ENCODE measurements at places on chromosomes 11 and 22. TPM values are rescaled to one million over a fixed set of nuclear protein-coding genes. Genes with fewer than 3 reads are reported as not detected.

DNA sequence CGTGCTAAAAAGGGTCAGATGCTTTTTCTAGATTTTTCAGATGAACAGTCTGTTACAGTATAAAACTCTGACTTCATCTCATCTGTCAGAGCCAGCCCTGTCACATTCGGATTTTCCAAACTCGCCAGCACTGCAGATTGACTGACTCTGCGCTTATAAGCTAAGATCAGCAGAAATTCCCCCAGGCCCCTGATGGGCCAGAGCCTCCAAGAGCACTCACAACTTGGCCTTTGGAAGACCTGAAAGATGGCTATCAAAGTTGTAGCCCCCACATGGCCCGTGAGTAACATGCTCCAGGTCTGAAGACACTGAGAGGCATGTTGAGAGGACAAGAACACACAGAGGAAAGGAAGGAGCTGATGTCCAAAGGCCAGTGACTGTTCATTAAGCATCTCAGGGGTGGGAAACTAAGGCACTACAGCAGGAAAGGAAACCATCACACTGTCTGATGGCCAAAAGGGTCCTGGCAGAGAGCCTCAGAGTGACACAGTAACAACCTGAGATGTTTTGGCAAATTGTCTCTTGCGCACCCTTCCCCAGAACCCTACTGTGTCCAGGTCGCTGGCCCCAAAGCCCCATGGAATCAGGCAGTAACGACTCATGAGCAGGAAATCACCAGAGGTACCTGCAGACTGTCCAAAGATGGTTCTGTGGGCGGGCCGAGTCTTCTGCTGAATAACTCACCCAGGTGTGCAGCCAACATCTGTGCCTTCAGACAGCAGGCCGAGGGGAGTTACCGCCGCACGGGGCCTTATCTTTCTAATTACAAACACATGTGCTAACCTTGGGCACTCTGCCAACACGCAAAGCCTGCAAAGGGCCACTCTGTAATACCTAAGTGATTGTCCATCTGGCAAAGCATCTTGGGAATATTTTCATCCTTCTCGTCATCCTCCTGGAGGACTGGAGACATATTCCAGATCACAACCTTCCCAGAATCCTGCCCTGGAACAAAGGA is 23.6 kb downstream of the HIRA start:
- DNase-seq, result no peak
- no peaks in the 10 kb centered on the region for H3K4me1 ChIP-seq
- H3K27ac ChIP-seq, result no peak overlapping the region
- H3K36me3 ChIP-seq, result peaks cover 49% of the 10 kb centered on the region
- no peaks in the 10 kb centered on the region for H3K27me3 ChIP-seq

GRCh38 chr11:11281626-11282025 is 71.4 kb downstream of the CSNK2A3 start:
- H3K27me3 ChIP-seq, result no peaks in the 10 kb centered on the region
- H3K36me3 ChIP-seq, result no peaks in the 10 kb centered on the region
- no peak overlapping the region for H3K4me3 ChIP-seq
- H3K4me1 ChIP-seq, result peaks cover 13% of the 10 kb centered on the region

GRCh38 chr11:46701078-46701654 is 335 bp downstream of the ZNF408 start:
- peak overlapping the region; percentile 70 for H3K27ac ChIP-seq
- peak overlapping the region; percentile 76 for H3K4me3 ChIP-seq
- H3K4me1 ChIP-seq, result peaks cover 8% of the 10 kb centered on the region
- H3K27me3 ChIP-seq, result no peaks in the 10 kb centered on the region
- DNase-seq, result no peak
- peaks cover 40% of the 10 kb centered on the region for H3K36me3 ChIP-seq

GRCh38 chr11:62400281-62400680 is 18.6 kb upstream of the SCGB1A1 start:
- no peaks in the 10 kb centered on the region for H3K27me3 ChIP-seq
- H3K27ac ChIP-seq, result no peak overlapping the region
- no peaks in the 10 kb centered on the region for H3K36me3 ChIP-seq
- H3K4me1 ChIP-seq, result peaks cover 12% of the 10 kb centered on the region
- H3K4me3 ChIP-seq, result no peak overlapping the region

GRCh38 chr11:124950601-124951330 is 3.2 kb upstream of the CCDC15 start:
- no peaks in the 10 kb centered on the region for H3K27me3 ChIP-seq
- peaks cover 11% of the 10 kb centered on the region for H3K4me1 ChIP-seq
- peak overlapping the region; percentile 79 for H3K27ac ChIP-seq
- no peak overlapping the region for H3K4me3 ChIP-seq

DNA sequence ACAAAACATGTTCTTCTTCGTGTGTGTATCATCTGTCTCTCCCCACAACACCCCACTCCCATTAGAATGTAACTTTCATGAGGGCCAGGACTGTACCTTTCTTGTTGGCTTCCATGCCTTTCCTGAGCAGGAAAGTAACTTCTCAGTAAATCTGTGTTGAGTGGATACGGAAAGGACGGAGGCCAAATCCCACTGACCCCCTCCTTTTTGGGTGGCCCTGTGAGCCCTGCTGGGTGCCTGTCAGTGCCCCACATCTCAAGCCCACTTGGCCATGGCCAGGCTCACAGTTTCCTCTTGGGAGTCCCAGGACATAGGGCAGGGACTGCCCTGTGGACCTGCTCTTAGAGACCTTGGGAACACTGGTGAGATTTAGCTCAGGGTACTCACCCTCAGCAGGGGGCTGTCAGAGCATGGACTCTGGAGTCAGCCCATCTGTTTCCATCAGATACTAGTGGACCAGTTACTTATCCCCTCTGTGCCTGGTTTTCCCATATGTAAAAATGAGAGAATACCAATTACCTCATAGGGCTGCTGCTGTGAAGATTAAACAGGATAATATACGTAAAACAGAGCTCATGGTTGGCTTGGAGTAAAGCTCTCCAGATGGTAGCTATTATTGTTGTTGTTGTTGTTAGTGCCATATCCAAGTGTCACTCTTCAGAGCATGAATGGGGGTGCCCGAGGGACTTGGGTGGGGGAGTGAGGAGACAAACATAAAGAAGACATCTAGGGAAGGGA is 1.0 kb upstream of the C11orf96 start:
- H3K27ac ChIP-seq, result no peak overlapping the region
- peak overlapping the region; percentile 58 for H3K4me3 ChIP-seq
- H3K36me3 ChIP-seq, result no peaks in the 10 kb centered on the region
- no peak for DNase-seq

DNA sequence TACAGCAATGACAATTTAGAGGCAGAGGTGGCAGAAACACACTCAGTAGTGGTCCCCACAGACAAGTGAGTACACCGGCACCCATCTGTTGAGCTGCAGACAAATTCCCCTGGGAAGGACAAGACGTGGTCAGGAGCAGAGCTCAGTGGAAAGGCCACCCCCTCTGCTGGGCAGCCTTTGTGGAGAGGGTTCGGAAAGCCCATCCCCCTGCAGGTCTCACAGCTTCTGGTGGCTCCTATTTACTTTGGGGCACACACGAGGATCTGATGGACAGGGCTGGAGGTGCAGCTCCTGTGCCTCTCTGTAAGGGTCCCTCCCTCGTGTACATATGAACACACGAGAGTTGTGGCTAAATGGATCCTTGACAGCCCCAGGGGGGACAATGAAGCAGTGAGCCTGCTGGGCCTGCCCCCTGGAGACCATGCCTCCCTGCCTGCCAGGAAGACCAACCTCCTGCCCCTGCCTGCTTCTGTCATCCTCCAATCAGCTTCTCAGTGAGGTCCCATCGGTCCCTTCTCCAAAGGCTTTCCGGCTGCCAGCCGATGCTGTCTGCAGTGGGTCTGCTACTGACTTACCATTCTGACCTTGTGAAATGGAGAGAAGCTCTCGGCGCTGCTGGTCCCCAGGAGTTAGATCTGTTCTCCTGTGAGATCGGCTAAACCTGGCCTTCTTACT is 161.5 kb downstream of the CACNA1I start:
- H3K36me3 ChIP-seq, result no peaks in the 10 kb centered on the region
- H3K4me1 ChIP-seq, result no peaks in the 10 kb centered on the region
- no peak overlapping the region for H3K4me3 ChIP-seq
- H3K27me3 ChIP-seq, result peaks cover 21% of the 10 kb centered on the region

GRCh38 chr11:130037058-130037457 is 32.6 kb upstream of the APLP2 start:
- no peaks in the 10 kb centered on the region for H3K36me3 ChIP-seq
- no peaks in the 10 kb centered on the region for H3K4me1 ChIP-seq
- DNase-seq, result no peak
- no peak overlapping the region for H3K4me3 ChIP-seq
- H3K27ac ChIP-seq, result no peak overlapping the region
- H3K27me3 ChIP-seq, result no peaks in the 10 kb centered on the region

- H3K27me3 ChIP-seq, result no peaks in the 10 kb centered on the region
- H3K36me3 ChIP-seq, result no peaks in the 10 kb centered on the region
- H3K4me1 ChIP-seq, result peaks cover 23% of the 10 kb centered on the region
- peak overlapping the region; percentile 74 for H3K27ac ChIP-seq
- no peak overlapping the region for H3K4me3 ChIP-seq
- no peak for DNase-seq
These were observed 37.3 kb upstream of the POU2AF1 start for GRCh38 chr11:111416231-111416960.

DNA sequence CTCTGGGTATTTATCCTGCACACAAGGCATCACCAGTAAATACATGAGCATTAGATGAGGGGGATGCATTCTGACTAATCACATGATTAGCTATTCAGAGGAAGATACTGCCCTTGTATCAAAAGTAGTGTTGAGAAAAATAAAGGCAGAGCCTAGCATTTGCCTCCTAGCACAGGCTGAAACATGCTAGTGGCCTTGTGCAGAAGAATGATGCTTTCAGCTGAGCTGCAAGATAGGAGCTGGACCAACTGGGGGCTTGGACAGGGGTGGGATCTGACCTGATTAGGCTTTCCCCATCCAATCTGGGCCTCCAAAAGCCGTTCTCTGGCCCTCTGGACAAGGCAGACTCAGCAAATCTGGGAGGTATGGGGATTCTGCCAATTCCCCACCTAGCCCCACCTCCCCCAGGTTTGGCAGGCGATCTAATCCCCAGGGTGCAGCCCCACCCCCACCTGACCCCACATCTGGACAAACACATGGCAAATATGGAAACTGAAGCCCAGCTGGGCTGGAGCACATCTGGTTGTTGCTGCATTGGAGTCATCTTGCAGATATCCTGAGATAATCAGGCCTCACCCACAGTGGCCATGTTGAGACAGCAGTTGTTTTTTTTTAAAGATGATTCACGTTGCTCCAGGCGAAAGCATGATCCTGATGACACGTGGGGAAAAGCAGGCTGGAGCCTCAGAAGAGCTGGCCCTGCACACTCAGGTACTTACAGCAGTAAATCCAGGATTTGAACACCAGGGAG is 4.4 kb upstream of the MISFA start:
- H3K4me3 ChIP-seq, result no peak overlapping the region
- H3K27me3 ChIP-seq, result no peaks in the 10 kb centered on the region
- no peak for DNase-seq
- no peaks in the 10 kb centered on the region for H3K4me1 ChIP-seq
- no peaks in the 10 kb centered on the region for H3K36me3 ChIP-seq
- H3K27ac ChIP-seq, result no peak overlapping the region

- H3K27me3 ChIP-seq, result peaks cover 21% of the 10 kb centered on the region
- H3K27ac ChIP-seq, result no peak overlapping the region
- H3K36me3 ChIP-seq, result peaks cover 7% of the 10 kb centered on the region
- H3K4me1 ChIP-seq, result peaks cover 5% of the 10 kb centered on the region
- no peak for DNase-seq
These were observed 575 bp downstream of the DUSP18 start for GRCh38 chr22:30667107-30667493.

DNA sequence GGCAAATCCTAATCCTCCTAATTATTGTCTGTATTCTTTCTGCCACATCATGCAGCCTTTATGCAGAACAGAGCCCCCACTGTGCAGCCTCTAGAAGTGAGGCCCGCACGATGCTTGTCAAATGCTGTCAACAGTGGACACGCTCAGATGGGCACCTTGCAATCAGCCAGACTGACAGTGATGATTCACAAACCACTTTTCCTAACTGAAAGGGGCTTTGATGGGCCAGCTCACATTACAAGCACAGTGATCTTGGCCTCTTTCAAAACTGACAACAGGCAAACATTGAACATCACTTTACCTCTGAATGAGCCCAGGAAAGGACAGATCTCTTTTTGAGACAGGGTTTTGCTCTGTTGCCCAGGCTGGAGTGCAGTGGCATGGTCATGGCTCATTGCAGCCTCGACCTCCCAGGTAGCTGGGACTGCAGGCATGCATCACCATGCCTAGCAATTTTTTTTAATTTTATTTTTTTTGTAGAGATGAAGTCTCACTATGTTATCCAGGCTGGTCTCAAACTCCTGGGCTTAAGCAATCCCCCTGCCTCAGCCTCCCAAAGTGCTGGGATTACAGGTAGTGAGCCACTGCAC is 18.0 kb upstream of the E2F8 start:
- no peak for DNase-seq
- no peaks in the 10 kb centered on the region for H3K4me1 ChIP-seq
- H3K27me3 ChIP-seq, result no peaks in the 10 kb centered on the region
- no peak overlapping the region for H3K4me3 ChIP-seq
- no peaks in the 10 kb centered on the region for H3K36me3 ChIP-seq

The KRTAP5-2 gene
- total RNA-seq, result not detected

The KCNJ5 gene
- 7.2 TPM for total RNA-seq

The RRAS2 gene
- total RNA-seq, result 25.3 TPM

The CADM1 gene
- total RNA-seq, result 26.3 TPM

The NXPE2 gene
- 0.05 TPM for total RNA-seq

The ALDH3B2 gene
- total RNA-seq, result 0.57 TPM

The OR4D11 gene
- total RNA-seq, result not detected
